KG1 (cell line): ENCODE measurements at places on chromosomes 6 and 20.
A peak's percentile ranks its signal among the peaks of the same experiment; 100 is the strongest.

DNA sequence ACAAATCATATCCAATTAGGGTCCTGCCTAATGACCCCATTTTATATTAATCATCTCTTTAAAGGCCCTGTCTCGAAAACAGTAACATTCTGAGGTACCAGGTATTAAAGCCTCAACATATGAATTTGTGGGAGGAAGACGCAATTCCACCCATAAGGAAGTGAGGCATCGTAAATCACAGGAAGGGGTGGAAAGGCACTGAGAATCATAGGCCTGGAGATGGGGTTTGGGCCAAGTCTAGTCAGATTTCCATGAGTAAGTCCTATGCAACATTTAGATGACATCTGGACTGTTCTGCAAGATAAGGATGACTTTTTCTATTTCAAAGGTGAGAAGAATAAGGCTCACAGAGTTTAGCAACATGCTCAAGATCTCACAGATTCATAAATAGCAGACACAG is 534.0 kb downstream of the KHDRBS2 start:
- no peak for DNase-seq

- no peak for DNase-seq
These were observed 22.3 kb upstream of the HLA-DQA2 start for GRCh38 chr6:32718879-32719278.

DNA sequence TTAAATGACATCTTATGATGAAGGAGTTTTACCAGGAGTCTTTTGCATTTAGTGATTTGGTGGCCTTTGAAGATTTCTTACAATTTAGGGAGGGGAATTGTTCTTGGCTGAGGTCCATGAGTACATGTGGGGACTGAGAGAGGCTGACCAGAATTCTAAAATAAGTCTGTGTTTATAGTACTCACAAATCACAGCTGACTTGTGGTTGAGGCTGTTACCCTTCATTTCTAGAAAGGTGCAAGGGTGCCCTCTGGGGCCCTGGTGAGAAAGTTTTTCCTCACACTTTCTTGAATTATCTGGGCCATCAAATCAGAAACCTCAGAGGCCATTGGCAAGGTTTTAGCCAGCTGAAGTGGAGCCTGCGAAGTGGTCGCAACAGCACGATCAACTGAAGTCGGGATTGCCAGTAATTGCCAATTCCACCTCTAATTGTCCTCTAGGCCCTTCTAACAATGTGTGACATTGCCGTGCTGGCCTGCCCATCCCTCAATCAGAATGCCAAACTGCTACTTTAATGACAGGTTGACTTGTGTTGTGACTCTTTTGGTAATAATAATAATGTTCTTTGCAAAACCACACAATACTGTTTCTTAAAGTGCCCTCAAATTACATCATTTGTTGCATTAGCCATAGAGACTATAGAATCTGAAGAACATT is 221.6 kb downstream of the OGFRL1 start:
- no peak for DNase-seq

GRCh38 chr6:89034586-89035251 is 45.8 kb upstream of the PNRC1 start:
- DNase-seq, result no peak

GRCh38 chr20:34526466-34526865 is 10.2 kb downstream of the DYNLRB1 start:
- DNase-seq, result no peak

- no peak for DNase-seq
These were observed 20.6 kb downstream of the PPP1R16B start for GRCh38 chr20:38825901-38826625.

DNA sequence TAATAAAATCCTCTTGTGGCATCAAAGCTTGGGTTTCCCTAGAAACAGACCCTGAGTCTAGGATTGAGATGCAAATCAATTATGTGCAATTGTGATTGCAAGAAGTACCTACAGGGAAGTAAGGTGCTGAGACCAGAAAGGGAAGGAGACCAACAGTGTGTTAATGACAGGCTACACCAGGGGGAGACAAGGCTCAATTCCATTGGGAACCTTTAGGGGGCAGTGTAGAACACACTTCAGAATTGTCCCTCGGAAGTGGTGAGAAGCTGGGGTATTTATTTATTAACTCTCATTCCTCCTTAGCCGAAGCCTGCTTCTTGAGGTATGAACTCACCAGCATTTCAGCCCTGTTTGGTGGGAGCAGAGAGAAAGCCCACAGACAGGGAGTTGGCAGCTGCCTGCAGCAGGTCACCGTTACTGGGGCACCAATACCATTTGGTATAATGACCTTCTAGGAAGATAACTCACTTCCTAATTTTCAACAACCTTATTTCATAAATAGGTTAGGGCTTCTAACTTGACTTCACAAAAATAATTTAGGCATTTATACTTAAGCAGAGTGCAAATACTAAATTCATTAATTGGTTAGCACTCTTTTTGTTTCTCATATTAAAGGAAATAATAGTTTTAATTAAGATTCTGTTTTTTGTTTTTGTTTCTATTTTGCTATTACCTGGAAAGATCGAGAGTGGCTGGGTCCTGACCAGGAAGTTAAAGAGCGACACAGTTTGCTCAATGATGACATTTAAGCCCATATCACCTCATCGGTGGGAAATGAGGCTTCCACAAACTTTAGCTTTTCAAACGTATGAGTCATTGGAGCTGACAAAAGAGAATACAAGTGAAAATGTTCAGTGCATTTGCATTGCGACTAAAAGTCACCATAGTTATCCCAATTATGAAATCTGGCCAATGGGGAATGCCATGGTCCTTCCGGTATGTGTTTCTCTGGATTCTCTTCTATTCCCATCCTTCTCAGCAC is 94.8 kb downstream of the BTBD3 start:
- peak; percentile 81 for DNase-seq

- DNase-seq, result no peak
These were observed 1661.3 kb downstream of the HACE1 start for GRCh38 chr6:103198386-103198785.

DNA sequence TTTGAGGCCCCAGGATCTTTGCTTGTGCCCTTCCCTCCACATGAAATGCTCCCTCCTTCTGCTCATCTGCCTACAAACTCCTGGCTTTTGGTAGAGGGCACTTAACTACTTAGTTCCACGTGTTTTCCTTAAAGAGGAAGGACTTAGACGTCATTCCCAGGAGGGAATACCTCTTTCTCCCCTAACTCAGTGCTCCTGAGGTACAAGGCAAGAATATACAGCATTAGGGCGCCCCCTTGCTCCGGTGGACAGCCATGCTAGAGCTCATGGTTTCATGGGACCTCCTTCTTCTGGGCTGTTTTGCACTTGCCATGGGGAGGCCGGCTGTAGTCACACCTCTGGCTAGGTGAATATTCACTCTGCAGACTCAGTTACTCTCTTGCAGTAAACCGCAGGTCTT is 93.8 kb upstream of the LY86 start:
- DNase-seq, result peak; percentile 5
